ENCODE measurements at places on chromosomes 4 and X.

DNA sequence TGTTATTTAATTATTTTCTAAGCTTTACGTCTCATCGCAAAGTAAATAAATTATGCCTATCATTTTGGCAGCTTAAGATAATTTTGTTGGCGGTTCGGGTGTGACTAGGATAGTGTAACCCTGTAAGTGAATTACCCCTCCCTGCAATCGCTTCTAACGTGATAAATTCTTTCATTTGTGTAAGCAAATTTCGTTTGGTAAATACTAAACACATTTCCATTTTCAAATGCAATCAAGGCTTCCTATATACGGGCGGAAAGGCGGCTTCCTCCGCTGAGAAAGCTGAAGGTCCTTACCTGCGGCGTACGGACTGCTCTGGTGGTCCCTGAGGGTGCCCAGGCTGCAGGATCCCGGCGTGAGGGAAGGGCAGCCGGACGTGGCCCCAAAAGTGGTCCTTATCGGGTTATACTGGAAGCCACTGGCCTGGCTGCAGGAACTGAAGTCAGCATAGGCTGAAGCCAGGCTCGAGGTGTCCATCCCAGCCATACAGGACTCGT lies 403 bp downstream of the PHOX2B start:
- DNase-seq = no peak

DNA sequence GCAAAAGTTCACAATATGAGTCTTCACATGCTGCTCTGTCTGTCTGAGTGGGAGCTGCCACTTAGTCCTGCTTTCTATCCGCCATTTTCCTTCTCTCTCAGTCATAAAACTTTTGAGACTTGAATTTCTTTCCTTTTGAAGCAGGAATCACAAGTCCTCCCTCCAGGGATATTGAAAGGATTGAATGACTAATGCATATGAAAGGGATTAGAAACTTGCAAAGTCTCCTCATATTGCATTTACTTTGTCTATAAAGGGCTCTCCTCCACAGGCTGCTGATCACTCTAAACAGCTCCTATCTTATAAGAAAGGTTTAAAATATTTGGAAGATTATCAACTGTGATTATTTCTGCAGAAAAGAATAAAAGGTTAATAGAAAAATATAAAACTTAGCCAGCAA lies 879.1 kb downstream of the ARAP2 start:
- no peak for DNase-seq

DNA sequence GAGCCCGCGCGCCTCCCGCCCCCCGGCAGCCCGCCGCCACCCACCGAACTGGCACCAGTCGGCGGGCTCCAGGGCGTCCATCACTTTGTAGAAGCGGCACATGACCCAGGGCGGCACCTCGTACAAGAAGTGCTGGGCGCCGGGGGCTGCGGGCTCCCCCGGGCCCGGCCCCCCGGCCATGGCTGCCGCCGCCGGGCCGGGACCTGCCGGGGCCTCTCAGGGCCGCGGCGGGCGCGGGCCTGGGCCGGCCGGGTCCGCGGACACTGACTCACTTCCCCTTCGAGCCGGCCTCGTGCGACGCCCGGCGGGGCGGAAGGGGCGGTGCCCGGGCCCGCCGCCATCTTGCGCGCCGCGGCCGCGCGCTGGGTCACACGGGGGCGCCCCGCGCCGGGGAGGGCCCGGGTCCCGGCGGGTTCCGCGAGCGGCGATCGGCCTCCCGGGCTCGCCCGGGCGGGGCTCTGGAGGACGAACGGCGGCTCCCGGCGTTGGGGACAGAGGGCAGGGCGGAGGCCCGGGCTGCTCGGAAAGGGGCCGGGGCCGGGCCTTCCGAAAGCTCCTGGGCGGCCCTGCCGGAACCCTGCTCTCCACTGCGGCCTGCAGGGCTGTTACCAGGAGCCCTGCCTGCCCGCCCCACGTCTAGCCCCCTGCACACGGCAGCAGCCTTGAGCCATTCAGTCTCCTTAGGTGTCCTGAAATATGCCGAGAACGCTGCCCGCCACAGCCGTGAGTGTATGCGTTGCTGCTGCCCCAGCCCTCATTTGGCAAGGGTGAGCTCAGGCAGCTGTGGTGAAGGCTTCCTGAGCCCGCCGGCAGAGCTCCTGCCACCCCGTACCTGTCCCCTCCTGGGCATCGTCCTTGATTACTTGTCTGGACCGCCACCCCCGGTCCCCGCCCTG lies at the start of gene IRAK1:
Gene IRAK1 (minus strand): TSS at position 270 of the 896 bp plus-strand sequence. CDS start 90 bp downstream, at position 180.
- no peak for DNase-seq

DNA sequence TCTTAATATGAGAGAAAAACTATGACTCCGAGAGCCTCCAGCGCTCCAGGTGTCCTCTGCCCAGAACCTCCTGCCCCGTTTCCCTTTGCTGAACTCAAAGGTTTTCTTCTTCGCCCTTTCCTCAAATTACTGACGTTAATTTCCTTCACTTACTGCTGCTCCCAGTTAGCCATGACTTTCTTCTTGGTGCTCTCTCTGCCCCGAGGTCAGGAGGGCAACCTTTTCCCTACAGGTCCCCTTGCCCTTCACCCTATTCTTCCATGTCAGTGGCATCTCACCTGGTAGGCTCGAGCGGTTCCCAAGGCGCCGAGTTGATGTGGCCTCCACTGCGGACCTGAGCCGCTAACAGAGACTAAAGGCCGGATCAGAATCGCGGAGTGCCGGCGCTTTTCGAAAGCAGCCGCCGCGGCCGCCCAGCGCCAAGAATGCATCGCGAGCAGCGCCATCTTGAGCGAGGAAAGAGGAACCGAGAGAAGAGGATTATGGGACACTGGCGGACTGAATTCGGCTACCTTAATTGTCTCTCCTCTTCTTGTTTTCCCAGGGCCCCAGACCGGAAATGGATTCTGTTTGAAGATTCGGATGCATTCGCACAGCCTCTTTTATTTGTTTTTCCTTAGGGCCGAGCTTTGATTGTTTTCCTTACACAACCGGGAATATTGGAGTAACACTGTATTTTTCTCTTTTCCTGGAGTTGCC lies at the start of gene ABCB7:
Gene ABCB7 (minus strand): TSS at position 457 of the 699 bp plus-strand sequence. CDS start 11 bp downstream, at position 446.
- DNase-seq = no peak

DNA sequence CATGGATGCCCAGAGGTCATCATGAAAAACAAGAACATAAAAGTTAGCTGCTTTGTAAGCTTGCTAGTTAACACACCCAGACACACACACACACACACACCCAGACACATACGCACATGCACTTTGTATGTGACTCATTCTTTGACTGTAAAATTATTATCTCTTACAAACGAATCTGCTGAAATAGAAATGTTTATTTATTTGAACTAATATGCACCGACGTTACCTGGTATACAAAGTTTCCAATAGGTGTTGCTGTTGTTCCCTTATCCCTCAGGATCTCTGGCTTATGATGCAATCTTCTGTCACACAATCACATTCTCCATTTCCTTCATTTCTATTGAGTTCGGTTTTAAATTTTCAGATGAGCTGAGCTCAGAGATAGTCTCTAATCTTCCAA lies 209.3 kb downstream of the PTTG2 start:
- DNase-seq = no peak

DNA sequence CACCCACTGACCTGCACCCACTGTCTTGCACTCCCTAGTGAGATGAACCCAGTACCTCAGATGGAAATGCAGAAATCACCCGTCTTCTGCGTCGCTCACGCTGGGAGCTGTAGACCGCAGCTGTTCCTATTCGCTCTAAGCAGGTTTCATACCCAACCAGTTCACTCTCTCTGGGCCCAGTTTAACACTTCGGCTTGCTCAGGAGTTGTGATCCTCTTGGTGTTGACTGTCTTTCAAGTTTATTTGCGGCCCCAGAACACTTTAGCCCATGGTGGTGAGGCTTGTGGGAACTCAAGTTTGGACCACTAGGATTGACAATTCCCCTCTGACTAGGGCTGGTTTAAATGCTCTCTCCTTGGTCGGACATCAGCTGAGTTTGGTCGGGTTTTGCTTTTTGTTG lies 147.0 kb downstream of the DACH2 start:
- DNase-seq = no peak

GRCh38 chrX:75648803-75649588 lies 126.2 kb upstream of the ZDHHC15 start:
- no peak for DNase-seq

DNA sequence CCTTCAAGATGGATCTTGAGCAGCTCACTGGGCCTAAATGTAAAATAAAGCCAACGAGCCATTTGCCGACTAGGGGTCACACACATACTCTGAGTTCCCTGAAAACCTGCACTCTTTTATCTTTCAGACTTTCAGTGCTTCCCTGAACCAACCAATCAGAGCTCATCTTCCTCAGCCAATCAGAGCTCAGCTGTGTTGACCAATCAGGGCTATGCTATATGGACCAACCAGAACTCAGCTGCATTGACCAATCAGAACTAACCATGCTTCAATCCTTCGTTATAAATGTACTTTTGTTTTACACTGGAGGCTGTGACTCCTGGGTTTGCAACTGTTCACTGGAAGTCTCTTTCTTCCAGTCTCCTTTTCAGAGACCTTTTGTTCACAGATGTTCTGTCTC lies 19.3 kb downstream of the SLC25A53 start:
- no peak for DNase-seq

DNA sequence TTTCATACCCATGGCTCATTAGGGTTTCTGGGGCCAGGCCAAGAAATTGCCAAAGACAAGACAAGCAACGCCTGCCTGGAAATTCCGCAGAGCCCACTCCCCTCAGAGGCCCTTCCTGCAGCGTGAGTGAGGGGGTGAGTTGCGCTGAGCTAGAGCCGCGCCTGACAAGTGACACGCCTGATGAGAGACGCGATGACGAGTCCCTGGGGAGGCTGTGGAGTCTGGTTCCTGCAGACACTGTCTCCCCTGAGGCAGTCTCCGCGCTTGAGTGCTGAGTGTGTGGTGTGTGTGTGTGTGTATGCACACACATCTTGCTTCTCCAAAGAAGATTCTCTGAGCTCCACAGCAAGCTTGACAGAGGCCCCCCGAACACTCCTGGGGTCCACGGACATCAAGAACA lies 269.8 kb downstream of the BCOR start:
- no peak for DNase-seq

DNA sequence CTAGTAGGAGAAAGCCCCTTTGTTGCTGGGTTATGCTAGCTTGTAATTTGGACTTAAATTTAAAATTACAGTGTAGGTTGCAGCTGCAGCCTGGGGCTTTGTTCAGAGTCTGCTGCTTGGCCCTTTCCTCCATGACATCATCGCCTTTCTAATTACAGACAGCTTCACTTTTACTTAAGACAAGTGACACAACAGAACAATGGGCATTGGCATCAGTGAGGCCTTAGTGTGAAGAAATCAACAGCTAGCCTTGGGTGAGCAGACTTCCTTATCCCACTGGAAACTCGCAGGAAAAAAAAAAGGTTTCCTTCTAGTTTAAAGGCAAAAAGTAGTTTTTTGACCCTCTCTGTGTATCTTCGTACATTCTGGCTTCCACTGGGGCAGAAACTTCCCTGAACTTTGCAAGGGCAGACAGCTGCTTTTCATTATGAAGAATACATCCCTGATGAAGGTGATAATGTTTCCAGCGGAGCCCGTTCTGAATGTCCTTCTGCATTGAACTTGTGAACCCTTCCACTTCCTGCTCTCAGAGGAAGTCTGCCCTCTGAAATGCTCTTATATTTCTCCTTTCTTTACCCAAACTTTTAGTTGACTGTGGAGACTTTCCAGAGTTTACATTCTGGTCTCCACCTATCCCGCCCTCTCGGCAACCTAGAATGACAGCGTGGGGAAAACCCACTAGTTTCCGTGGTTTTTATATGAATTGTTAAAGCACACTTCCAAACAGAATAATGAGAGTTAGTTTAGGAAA lies 123.2 kb upstream of the FAM9C start:
- DNase-seq = no peak

GRCh38 chrX:20522420-20522819 lies 255.7 kb upstream of the RPS6KA3 start:
- no peak for DNase-seq

DNA sequence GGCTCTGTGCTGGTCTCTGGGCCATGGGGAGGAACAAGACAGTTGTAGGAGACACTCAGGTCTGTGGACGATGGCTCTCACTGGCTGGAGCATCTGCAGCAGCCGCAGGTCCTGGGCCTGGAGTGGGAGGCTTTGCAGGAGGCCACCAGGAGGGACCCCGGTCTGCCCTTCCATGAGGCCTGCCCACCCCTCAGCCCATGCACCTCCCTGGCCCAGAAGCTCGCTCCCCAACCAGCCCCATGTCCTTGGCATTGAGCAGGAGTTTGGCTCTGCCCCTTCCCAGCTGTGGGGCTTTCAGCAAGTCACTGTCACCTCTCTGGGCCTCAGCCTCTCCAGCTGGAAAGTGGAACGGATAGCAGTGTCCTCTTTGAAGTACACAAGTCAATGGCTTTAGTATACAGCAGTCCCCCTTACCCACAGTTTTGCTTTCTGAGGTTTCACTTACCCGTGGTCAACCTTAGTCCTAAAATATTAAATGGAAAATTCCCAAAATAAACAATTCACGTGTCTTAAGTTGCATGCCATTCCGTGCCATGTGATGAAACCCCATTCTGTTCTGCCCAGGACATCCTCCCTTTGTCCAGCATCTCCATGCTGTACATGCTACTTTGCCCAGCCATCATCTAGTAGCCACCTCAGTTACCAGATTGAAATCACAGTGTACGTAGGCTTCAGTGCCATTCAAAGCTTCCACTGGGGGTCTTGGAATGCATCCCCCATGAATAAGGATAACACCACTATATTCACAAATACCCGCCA lies 104.0 kb downstream of the CPZ start:
- no peak for DNase-seq

- DNase-seq = no peak
Observed at GRCh38 chr4:160180211-160180610, 1077.3 kb downstream of the RAPGEF2 start.

DNA sequence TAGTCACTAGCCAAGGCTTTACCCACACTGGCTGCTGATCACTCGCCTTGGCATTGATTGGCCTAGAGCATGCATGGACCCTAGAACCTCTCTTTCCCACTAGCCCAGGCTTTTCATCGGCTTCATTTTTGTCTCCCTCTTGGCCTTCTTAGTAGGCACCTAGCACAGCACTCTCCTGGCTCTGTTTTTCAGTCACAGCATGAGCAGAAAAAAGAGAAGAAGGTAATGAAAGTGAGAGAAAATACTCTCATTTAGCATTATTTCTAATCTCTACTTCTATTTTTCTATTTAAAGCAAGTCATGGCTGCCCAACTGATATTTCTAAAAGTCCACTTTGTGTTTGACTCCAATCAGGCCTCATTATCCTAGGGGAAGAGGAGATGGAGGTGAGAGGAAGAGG lies 267.2 kb downstream of the FBXO8 start:
- DNase-seq = no peak

DNA sequence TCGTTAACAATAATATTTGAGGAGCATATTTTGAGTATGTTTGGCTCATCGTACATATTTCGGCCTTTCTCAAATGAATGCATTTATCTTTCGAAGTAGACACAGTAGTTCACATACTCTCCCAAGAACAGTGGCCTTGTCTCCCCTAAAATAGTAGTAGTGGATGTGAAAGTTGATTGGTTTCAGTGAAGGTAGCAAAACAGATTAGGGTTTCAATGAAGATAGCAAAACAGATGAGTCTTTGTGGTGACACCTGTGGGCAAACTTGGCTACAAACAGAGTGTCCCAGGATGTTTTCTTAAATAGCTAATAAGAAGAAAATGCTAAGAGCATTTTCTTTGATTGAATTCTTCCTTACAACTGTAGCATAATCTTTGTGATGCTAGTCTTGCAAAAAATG lies 67.0 kb downstream of the USP9X start:
- no peak for DNase-seq

GRCh38 chr4:111435986-111436744 lies 709.1 kb upstream of the FAM241A start:
- no peak for DNase-seq
